ENCODE measurements at places on chromosomes 5 and 9.

DNA sequence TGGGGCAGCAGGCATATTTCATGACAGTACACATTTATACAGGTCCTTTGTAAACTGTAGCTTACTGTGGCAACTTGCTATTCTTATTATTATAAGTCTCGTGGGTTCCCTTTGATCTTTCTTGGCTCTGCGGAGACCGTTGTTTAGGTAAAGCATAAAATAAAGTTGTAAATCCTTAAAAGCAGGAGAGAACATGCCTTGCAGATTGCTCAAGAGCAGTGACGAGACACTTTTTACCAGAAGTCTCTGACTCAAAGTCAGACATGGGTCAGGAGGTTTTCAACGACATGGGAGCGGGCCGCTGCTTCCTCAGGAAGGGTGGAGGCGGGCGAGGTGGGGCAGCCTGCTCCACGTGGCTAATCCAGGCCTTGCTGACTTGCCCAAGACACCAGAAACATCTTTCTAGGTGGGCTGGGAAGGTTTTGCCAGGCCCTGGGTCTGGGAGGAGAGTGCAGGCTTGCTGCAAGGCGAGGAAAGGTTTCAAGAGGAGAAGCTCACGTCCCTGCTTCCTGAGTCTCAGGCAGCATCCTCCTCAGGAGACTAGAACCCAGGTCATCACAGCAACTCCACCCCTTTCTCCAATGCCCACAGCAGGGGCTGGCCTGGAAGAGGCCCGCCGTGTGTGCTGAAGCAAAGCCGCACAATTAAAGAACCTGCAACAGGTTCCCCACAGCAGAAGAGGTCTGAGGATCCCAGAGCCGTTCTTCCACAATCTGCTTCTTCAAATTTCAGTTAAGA, 6.5 kb downstream of the TBC1D2 start:
- DNase-seq, result peak; percentile 52

DNA sequence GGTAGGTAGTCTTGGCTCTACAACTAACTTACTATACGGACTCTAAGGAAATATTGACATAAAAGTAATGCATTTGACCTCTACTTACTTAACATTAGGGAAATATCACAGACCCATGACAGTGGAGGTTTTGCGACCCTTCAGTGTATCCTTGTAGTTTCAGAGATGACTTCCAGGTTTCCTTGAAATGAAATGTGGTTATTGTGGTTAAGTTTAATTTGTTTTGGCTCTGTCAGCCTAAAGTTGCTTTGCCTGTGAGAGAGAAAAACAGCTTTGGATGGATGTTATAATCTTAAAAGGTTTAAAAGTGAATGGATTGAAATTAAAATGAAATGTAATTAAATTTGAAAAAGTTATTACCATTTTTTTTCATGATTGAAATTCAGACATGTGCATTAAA, 42.9 kb downstream of the LRRTM2 start:
- no peak for DNase-seq

DNA sequence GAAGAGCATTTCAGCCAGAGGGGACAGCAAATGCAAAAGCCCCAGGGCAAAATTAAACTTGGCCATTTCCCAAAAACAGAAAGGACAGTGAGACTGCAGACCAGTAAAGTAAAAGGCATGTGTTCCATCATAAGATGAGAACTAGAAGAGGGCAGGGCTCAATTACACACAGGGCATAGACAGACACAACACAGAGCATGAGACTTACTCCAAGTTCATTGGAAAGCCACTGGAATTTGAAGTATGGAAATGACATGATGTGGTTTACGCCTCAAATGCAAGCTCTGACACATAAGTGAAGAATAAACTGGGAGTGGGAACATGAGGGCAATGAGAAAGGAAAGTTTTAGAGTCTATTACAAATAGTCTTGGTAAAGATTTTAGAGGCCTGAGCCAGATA, 446.6 kb upstream of the GRIA1 start:
- DNase-seq, result no peak

- DNase-seq, result no peak
Observed at GRCh38 chr9:28518439-28518838, 945.2 kb upstream of the C9orf72 start.

- DNase-seq, result no peak
Observed at GRCh38 chr9:116763770-116764169, 76.7 kb downstream of the TRIM32 start.

Data from NCI-H460 (cell line).